ENCODE measurements at places on chromosomes 3 and 15.

DNA sequence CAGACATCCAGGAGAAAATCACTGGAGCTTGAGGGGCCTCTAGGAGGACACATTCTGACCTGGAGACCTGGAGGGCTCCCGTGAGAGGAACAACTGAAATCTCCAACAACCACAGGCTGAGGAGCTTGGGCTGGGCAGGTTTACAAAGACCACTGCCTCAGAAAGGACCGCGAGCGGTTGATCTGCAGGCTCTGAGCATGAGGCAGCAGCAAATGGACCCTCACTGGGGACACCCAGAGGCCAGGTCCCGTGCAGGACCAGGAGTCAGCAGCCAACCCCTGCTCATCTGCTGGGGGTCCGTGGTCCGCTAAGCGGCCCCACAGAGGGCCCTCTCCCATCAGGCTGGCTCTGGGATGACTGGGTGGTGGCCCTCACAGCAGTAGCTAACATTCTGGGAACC is 10.5 kb upstream of the EPHB3 start:
- no peak for DNase-seq

GRCh38 chr3:57805674-57806073 is 49.6 kb downstream of the SLMAP start:
- peak; percentile 32 for DNase-seq

- DNase-seq = no peak
These were observed 81.8 kb upstream of the MLF1 start for GRCh38 chr3:158489181-158489580.

- DNase-seq = no peak
These were observed 1101.0 kb downstream of the ROBO2 start for GRCh38 chr3:78140866-78141265.

GRCh38 chr15:43828061-43828657 is 1.4 kb downstream of the WDR76 start:
- DNase-seq = no peak

GRCh38 chr15:90249203-90249863 is at the start of gene TTLL13:
Gene TTLL13, plus strand, starts transcription at chr15:90249556. Its CDS starts 1,075 bp downstream, at chr15:90250631.
- DNase-seq = peak; percentile 97

DNA sequence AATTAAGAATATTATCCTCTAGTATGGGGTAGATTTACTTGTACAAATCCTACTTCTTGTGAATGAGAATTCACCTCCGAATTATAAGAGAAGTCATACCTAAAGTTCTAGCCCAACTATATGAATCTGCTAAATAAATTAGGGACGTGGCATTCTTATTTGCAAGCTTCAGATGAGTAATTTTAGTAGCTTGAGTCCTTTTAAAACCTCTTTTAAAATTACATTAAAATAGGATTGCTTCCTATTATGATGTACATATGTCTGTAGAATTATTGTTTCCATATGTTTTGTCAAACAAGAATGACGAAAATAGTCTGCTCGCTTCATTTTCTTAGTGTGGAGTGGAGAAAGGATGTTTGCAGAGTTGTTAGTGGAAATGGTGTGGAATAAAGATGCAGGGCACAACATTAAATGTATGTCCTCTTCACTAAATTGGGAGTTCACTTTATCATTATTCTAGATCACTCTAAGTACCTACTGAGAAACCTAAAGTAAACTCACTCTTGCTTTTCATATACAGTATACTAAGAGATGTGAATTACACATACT is 59.4 kb downstream of the CMSS1 start:
- DNase-seq = no peak

GRCh38 chr3:129892857-129893580 is 492 bp downstream of the TMCC1 start:
- peak; percentile 77 for DNase-seq

DNA sequence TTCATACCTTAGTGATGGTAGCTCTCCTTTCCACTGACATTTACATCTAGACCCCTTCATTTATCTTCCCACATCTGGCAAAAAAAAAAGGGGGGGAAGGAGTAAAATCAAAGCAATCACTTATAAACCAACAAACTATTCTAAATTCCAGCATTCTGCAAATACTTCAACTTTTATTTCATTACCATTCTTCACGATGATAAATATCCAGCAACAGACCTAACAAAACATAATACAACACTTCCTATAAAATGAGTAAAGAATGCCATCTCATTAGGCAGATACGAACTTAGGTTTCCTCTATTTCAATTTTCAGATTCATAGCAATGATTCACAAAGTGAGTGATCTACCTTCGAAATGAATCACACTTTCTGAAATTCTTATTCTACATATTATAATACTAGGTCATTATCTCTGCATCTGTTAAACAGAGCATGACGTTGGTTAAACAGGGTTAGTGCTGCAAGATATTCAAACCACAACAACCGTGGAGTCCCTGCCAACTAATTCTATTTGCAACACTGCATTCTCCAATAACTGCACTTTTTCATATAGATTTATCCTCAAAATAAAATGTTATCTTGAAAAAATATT is at the start of gene LRRFIP2:
Gene LRRFIP2, minus strand, starts transcription at position 51 of the 595 bp plus-strand sequence. CDS start 25,599 bp downstream, outside the sequence.
- DNase-seq = no peak

DNA sequence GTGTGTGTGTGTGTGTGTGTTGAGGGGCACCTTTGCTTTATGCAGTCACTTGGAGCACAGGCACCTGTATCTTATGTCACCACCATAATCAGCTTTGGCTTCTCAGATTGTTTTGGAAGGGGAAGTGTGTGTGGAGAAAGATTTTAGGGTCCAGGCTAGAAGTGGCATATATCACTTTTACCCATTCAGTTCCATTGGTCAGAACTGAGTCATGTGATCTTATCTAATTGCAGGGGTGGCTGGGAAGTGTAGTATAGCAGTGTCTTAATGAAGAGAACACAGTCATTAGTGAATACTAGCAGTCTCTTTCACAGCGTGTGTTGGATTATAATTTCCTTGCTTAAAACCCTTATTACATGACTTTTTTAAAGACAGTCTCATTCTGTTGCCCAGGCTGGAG is 20.6 kb downstream of the NCK1 start:
- no peak for DNase-seq

DNA sequence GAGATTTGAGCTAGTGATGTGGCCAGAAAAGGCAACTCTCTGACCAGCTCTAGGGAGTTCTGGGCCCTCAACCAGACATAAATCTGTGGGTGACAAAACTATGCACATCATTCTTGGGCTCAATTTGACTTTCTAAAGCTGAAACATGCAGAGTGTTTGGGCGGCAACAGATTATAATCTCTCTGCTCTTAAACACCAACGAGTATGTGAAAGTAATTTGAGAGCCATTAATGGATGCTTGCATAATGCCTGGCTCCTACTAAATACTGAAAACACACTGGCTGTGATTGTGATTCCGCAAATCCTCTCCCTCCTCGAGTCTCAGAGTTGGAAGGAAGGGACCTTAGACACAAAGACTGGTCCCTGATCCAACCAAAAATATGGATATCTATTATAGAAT is 186.7 kb downstream of the UACA start:
- no peak for DNase-seq

DNA sequence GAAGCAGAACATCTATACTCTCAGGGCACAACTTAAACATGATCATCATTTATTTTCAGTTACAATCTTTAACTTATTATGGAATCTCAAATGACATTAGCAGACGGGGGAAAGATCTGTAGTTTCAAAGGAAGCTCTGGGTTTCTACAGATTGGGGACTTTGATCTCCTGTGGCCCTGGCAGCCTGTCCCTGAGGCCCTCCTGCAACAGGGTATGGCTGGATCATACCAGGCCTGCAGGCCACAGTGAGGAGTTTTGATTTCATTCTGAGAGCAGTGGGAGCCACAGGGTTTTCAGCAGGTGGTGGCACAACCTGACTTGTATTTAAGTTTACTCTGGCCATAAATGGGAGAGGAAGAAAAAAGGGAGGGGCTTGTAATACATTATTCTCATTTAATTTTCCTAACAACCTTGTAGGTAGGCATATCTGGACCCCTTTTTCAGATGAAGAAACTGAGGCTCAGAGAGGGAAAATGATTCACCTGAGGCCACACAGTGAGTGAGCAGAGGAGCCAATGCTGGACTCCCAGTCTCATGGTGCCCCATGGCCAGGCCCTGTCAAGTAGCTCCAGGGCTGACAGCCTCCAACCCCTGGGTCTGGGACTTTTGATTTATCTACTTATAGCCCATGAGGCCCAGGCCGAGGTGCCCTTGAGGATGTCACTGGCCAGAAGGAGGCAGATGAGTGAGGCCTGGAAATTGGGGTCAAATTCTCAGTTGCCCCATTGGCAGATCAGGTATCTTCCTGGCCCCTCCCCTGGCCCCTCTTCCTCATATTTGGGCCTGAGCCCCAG is 71.0 kb downstream of the ATP2B2 start:
- DNase-seq = no peak

DNA sequence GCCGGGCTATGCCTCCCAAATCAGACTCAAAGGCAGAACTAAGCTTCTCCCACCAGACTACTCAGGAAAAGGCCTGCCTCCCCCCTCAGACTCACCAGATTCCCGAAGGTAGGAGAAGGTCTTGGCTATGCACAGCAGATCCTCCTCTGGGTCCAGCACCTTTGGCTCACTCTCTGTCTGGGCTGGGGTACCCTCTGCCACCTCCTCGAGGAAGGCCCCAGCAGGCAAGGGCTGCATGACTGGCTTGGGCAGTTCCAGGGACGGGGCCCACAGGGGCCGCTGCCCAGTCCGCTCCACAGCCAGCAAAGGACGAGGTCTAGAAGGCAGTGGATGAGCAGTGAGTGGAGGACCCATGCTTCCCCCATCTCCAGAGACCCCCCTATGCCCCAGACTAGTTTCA is 3.3 kb downstream of the CISH start:
- no peak for DNase-seq

GRCh38 chr3:186663361-186664118 is 2.3 kb upstream of the HRG start:
- DNase-seq = no peak

DNA sequence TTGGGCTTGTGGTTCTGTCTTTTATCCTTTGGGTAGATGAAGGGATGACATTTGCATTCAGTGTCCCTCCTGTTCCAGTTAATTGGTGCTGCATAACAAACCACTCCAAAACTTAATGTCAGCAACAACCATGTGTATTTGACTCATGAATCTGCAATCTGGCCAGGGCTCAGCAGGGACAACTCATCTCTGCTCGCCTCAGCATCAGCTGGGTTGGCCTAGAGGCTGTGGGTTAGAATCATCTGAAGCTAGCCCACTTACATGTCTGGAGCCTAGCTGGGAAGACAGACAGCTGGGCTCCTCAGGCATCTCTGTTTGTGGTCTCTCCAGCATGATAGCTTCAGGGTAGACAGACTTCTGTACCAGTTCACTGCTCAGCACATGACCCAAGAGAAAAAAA is 92.0 kb downstream of the TMEM108 start:
- DNase-seq = peak; percentile 34

- DNase-seq = no peak
These were observed 21.5 kb upstream of the SNRPA1 start for GRCh38 chr15:101316529-101316928.

DNA sequence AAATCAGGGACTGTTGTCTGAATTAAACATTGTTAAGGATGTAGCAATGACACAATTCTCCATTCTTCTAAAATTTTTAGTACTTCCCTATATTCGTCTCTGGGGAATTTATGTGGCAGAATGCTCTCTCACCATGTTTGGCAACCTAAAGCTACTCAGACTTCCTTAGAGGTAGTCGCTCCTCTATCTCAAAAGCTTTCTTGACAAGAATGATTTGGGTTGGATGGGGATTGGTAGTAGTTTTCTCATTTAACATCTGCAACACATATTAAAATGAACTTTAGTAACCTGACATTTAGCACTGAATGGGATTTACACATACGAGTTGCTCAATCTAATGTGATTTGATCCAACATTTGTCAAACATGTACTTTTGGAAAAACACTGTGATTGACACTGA is 233.3 kb downstream of the RBMS3 start:
- DNase-seq = no peak

DNA sequence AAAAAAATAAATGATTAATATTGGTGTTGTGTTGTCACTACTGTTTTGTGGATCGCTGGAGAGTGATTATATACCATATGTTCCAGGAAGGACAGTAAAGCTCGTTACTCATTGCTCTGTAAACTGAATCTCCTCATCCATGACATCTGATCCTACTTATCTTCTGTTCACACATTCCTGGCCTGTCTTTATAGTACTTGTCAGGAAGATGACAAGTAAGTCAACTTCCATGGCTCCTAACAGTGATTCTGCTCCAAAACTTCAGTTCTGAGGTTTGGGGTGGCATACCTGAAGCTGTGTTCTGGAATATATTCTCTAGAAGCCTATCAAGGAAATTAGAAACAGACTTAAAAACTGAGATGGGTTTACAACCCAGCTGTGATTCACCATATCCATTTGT is 288.9 kb downstream of the ZBBX start:
- no peak for DNase-seq

DNA sequence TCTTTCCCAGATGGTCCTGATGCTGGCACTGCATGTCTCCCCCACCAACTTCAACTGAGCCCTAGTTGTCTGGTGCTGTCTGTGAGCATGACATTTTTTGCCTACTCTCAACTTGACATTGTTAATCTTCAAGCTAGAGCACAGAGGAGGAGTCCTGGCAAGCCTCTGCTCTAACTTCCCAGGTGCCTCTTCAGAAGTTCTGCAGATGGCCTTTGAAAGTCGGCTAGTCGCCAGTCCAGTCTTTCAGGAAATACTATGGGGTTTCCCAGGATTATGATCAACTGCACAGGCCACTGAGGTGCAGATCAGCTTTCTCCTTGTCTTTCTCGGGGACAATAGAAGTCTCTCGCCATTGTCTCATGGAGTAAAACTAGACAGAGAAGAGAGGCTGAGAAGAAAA is 86.7 kb downstream of the ST8SIA2 start:
- DNase-seq = no peak

DNA sequence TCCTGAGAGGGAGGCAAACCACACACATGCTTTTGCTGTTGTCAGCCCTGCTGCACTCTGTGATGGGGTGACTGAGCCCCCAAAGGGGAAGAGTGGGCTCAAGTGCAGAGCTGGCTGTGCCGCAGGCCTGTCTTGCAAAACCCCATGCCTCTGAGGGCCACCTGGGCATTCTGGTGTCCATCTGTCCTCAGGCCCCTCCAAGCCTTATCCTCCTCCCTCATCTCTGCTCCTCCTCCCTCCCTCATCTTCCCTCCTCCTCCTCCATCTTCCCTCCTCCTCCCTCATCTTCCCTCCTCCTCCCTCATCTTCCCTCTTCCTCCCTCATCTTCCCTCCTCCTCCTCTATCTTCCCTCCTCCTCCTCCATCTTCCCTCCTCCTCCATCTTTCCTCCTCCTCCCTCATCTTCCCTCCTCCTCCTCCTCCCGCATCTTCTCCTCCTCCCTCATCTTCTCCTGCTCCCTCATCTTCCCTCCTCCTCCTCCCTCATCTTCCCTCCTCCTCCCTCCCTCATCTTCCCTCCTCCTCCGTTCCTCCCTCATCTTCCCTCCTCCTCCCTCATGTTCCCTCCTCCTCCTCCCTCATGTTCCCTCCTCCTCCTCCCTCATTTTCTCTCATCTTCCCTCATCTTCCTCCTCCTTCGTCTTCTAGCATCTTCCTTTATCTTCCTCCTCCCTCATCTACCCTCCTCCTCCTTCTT is 40.6 kb downstream of the CHDH start:
- no peak for DNase-seq

GRCh38 chr3:55558316-55558715 is 71.2 kb upstream of the WNT5A start:
- DNase-seq = no peak
